RPMI7951 (cell line): ENCODE measurements at places on chromosomes 3 and 15.

GRCh38 chr3:123067689-123068600 lies 1.1 kb downstream of the PDIA5 start:
- peak; percentile 69 for DNase-seq

DNA sequence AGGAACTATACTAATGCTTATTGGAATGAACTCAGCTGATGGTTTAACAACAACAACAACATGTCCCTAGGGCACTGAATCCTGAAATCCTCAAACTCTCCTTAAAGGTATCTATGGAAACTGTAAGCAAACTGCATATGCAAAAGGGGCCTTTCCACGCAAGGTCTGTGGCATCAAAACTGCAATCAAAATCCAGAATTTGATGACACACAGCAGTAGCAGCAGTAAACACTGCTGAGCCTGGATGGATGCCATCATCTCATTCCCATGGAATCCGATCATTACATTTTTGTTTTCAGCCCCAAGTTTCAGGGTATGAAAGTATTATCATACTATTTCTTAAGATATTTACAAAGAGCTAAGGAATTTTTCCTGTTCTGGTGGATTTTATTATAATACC lies 399.7 kb downstream of the VPS13C start:
- DNase-seq: no peak

- DNase-seq: peak; percentile 4
Measured at GRCh38 chr3:135325726-135326235, 530.7 kb downstream of the EPHB1 start.

GRCh38 chr3:38150780-38151528 lies 12.5 kb downstream of the MYD88 start:
- peak; percentile 15 for DNase-seq

DNA sequence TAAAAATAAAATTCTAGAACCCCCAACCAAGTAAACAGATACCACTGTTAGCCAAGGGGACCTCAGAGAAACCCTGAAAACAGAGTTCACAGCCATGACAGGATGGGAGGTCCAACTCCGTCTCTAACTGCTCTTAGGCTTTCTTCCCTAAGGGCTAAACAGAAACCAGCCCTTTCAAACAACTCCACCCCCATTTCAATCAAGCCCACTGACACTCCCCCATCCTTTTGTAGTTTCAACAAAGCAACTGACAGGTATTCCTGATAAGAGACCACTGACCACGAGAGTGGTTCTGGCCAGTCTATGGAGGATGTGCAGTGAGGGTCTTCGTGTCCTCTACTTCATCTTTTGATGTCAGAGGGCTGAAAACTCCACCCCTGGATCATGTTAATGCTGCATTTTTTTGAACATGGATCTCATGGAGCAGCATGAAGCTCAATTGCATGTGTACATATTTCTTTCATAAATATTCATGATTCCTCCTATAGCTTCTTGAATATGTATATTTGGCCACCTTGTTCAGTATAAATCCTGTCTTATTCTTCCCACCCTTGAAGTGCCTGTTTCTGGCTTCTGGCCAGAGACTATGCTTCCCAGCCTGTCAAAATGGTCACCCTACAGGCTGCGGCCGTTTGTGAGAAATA lies 222.6 kb downstream of the OSBPL10 start:
- DNase-seq: no peak

DNA sequence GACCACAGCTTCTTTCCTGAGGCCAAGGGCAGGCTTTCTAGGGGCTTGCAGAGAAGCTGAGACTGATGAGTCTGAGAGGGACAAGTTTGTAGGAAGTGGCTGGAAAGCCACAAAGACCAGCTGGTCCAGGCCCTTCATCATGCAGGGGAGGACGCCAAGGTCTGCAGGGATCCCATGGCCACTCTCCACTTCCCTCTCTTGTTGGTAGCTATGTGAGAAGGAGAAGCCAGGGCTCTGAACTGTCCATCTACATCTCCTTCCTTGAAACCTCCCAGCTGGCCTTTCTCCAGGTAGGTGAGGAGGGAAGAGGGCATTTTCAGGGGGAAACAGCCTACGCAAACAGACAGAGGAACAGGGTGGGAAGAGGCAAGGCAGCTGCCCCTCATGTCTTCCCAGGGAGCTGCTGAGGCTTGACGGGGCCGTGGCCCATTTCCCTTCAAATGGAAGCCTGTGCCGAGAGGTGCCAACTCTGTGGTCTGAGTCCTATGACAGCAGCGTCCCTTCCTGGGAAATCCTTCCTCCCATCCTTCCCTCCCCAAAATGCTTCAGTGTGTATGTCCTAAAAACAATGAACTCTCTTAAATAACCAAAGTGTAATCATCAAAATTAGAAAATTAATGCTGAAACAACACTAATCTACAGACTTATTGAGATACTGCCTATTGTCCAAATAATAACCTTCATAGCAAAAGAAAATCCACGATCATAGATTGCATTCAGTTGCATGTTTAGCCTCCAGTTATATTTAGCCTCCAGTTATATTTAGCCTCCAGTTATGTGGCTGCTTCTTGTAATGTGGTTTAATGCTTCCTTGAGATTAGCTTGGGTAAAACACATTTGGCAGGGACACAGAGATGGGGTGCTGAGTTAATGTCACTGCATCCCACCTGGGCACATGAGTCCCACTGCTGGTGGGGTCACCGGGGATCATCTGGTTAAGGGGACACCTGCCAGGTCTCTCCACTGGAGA lies 36.0 kb downstream of the GNB5 start:
- no peak for DNase-seq

- peak; percentile 36 for DNase-seq
Measured at GRCh38 chr3:55723653-55724406, 236.7 kb upstream of the WNT5A start.

DNA sequence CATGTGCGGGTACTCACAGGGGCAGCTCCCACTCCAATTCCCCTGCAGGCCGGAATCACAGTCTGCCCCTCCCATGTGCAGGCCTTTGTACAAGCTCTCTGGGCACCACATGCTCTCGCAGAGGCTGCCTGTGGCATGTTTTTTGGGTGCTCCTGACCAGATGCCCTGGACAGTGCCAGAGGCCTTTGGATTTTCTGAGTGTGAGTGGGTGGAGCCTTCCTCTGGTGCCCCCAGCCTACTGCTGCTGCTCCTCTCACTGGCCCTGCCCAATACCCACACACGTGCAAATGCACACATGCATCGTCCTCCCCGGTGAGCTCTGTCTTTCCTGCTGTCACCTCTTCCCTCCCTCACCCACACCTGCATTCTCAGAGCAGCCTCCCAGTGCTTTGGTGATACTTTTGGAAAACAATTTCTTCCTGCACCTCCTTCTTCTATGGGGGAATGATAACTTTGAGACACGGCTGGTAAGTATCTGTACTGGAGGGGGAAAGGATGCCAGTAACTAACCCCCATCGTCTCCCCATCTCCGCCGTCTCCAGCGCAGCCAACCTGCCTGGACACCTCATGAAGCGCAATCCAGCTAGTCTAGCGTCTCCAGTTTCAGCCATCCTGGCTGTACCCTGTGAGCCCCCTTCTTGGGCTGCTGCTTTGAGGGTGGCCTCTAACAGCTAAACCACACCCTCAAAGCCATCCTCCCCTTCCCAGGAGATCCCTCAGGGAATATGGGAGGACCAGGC lies 229.4 kb upstream of the TOPAZ1 start:
- no peak for DNase-seq

DNA sequence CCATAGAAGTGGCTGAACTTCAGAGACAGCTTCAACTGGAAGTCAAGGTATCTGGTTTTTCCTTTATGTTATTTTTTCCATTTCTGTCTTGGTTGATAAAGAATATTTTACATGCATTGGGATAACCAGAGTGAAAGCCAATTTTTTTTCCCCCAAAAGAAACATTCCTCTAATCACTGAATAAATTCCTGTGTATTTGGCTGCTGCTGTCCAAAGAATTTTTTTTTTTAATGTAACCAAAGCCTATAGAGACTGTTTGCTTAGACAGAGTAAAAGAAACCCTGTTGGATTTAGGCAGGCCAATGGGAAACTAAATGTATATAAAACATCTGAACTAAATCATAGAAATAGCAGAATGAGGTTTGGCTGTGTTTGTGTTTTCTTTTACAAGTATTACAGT lies 75.2 kb downstream of the CGNL1 start:
- DNase-seq: no peak

- DNase-seq: peak; percentile 6
Measured at GRCh38 chr3:175255698-175256097, 396.6 kb downstream of the NAALADL2 start.
